NCI-H1048 (cell line): ENCODE measurements at places on chromosomes 16 and 17.

DNA sequence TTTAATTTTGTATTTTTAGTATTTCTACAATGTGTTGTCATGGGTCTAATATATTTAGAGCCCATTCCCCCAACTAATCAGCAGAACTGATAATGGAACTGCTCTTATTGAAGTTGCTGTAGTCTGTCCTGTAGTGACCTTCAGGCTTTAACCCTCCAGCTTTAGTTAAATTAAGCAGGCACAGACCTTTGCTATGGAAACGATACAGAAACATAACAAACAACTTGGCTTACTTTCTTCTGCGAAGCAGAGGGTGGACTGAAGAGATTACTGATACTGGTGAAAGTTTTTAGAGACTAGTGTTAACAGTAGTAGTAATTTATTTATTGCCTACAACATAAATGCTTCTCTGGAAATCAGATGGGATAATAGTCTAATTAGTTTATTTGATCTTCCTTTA lies 61.4 kb downstream of the NFATC3 start:
- DNase-seq = no peak

DNA sequence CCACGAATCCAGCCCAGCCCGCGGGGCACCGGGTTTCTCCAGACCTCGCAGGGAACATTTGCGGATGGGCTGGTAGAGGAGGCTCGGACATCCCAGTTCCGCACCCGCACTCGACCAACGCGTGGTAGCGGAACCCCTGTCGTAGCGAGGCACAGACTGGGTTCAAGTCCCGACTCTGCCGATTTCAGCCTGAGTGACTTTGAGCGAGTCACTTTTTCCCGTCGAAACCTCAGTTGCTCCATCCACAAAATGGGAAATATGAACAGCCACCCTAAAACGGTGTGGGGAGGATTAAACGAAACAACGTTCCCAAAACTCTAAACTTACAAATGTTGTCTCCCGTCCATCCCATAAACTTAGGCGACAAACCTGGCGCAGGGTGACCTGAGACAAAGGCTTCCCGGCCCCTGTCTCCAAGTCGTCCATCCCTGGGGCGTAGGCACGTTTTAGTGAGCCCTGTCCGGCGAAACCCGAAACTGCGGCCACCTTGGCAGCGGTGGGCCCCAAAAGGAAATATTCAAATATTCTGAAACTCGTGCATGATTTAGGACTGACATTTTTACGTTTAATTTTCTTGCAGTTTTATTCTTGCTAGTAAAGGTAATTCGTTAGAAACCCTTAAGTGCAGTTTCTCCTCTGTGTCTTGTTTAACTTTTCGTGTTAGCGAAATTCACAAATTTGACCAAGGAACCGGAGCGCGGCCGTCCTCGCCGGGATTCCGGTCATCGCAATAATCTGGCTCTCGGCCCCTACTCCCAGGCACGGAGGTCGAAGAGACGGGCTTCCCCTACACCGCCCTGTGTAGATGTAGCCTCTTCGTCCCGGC lies 1.9 kb upstream of the MLLT6 start:
- DNase-seq = no peak

DNA sequence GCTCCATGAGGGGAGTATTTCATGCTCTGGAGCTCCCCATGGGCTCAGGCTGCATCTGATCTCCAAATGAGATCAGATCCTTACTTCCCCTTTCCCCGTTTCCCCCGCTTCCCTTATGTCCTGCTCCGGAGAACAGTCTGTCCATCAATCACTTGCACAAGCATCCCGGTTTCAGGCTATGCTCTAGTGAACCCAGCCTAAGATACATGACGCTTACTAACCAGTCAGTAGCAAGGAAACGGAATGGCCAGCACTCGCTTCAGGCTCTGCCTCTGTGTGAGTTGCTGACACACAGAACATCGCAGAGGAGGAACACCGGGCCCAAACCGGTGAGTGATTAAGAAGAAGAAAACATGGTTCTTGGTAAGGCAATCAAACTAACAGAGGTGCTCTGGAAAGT lies 9.4 kb upstream of the ATP5MC1 start:
- no peak for DNase-seq

DNA sequence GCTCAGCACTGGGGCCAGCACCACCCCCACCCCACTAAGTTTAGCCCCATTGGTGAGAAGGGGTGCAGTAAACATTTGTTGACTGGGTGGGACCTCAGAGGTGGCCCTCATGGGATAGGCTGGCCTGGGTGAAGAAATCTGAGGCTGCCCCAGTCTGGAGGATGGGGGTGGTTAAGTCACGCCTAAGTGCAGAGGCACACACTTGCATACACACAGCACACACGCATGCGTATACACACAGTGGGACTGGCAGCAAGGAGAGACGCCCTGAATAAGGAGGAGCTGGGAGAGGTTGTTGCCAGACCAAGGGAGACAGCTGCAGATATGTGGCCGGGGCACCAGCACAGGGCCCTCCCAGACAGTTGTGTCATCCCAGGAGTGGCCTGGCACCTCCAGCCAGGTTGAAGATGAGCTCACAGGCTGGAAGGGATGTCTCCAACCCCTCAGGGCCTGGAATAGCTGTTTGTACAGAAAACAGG lies 3.0 kb upstream of the BCAR1 start:
- DNase-seq = no peak

GRCh38 chr17:60139438-60140285 lies 10.1 kb upstream of the CA4 start:
- DNase-seq = peak; percentile 29

- no peak for DNase-seq
Measured at GRCh38 chr17:37750768-37751475, 6.1 kb upstream of the HNF1B start.

DNA sequence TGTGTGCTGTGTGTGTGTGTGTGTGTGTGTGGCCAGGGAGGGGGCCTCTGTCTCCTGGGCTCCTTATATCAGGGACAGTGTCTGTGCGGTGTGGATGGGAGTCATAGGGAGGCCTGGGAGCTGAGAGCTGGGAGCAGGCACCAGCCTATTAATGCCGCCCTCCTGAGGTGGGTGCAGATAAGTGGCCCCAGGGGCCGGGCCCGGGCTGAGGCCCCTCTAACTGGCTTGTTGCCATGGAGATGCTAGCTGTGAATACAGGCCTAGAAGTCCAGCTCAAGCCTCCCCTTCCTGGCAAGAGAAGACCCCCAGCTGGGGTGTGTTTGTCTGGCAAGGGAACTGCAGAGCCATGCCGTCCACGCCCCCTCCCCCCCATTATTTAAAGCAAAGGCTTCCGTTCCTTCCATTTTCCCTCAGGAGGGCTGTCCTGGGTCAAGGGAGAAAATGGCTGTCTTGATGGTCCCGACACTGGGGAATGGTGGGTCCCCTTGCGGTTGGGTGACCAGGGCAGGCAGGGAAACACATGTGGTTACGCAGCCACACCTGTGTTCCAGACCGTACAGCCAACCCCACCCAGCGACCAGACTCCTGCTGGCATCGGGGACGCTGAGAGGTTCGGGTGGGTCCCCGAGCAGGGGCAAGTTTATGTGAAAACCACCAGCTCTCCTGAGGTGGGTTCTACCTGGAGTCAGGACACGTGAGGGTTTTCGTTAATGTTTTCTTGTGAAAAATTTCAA lies 141.1 kb downstream of the MRM1 start:
- DNase-seq = no peak

DNA sequence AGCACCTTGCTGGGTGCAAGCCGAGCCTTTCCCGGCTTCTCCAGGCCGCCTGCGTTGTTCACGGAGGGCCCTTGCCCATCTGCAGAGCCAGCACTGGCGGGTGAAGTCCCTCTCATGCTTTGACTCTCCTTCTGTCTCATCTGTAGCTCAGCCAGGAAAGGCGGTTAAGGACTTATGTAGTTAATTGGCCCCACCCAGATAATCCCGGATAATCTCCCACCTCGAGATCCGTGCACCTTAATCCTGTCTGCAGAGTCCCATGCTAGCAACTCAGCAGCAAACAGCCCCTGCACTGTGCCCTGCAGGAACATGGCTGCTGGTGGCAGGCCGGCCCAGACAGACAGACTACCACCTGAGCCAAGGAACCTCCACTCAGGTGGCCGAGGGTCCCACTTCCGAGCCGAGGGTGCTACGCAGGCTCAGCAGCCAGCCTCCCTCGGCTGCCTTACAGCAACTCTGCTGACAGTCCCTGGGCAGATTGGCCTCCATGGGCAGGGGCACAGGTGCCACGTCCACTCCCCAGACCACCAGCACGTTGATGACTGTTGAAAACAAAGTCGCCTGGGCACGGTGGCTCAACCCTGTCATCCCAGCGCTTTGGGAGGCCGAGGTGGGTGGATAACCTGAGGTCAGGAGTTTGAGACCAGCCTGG lies 16.9 kb downstream of the RAB40C start:
- DNase-seq = no peak

GRCh38 chr16:67397036-67397801 lies 3.9 kb upstream of the TPPP3 start:
- no peak for DNase-seq

DNA sequence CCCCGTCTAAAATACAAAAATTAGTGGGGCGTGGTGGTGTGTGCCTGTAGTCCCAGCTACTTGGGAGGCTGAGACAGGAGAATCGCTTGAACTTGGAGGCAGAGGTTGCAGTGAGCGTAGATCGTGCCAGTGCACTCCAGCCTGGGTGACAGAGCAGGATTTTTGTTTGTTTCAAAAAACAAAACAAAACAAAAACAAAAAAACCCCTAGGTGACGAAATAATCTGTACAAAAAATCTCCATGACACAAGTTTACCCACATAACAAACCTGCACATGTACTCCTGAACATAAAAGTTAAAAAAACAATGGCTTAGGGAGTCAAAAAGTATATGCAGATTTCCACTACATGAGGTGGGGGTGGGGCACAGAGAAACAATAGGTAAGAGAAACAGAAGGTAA lies 140.5 kb upstream of the ASIC2 start:
- no peak for DNase-seq

DNA sequence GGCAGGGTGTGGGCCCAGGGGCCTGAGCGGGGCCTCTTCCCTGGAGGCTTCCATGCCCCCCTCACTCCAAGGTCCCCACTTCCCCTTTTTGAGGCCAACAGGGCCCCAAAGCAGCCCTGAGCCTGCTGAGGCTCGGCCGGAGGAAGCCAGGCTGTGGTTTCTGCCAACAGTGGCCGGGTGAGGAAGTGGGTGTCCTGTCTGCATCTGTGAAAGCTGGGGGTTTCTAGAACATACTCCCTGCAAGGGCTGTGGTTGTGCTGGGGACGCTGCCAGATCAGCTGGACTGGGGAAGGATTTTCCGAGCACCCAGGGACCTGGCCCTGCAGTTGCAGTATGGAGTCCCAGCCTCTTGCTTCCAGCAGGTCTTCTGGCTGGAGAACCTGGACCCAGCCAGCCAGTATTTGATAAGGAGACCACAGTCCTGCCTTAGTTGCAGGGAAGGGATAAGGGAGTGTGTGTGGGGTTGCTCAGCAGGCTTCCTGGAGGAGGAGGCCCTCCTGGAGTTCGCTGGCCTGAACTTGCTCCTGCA lies 15.7 kb downstream of the ADCY7 start:
- DNase-seq = no peak
